ENCODE measurements at places on chromosomes 2 and 18. TPM values are rescaled to one million over a fixed set of nuclear protein-coding genes. Genes with fewer than 3 reads are reported as not detected.

TCF23 gene
- not detected for total RNA-seq

DNA sequence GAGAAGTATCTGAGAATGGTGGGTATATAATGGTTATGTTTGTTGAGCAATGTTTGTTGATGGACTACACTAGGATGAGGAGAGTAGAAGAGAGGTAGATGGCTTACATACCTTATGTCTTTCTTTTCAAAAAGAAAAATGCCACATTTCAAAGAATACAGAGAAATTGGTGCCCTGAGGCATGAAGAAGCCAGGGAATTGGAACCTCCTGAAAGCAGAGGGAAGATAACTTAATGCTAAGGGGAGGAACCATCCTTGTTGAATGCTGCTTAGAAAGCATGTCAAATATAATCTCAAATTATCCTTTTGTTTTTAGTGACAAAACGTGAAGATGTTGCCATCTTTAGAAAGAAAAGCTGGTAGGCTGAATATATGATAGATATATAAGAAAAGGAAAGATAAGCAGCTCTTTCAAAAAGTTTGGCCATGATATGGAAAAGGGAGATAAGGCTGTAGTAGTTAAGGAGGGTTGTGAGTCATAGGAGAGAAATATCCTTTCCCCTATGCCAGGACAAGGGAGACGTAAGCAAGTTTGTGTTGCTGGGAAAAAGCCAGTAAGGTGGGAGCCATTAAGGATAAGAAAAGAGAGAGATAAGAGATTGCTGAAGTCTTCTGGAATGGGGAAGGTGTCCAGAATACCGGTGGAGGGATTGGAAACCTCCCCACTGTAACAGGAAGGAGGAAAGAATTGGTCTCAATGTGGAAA, 66.3 kb downstream of the SCN2A start:
- DNase-seq, result no peak

GRCh38 chr2:149031396-149031795, 7.1 kb upstream of the LYPD6B start:
- no peak for DNase-seq

CXCR2 gene
- total RNA-seq, result not detected

DNA sequence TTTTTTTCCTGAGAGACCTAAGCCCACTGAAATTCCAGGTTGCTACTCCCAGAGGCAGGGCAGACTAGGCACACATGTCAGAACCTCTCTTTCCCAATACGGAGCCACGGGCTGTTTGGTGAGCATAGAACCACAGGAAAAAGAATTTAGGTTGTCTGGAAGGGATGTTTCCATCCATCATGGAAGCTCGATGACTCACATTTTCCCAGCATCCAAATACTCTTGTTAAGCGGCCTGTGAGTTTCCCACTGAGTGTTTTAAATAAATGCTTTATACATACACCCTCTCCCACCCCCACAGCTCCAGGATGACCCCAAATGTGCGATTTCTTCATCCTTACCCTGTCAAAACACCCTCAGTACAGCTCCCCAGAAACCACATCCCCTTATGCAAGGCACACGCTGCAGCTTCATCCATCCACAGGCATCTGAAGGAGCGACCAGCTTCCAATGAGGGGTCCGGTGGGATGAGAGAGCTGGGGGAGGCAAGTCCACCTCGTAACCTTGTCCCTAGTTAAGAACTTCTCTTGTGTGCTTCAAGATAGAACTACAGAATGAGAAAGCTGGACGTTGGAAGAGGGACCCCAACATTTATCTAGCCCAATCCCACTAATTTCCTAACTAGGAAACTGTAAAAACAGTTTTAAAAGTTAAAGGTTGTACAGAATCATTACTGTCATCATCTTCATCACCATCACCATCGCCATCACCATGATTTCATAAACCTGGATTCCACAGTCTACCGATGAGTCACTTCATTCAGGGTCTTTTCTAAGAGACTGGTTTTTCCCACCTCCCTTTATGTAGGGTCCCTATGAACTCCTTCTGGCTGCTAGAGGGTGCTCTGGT, 63.5 kb upstream of the FZD7 start:
- no peak for DNase-seq

Measured in MG63 (cell line).